ENCODE measurements at places on chromosomes 7 and 10. TPM values are rescaled to one million over a fixed set of nuclear protein-coding genes. Genes with fewer than 3 reads are reported as not detected.

- no peaks in the 10 kb centered on the region for H3K36me3 ChIP-seq
- H3K27me3 ChIP-seq, result no peaks in the 10 kb centered on the region
- peaks cover 6% of the 10 kb centered on the region for H3K4me1 ChIP-seq
- H3K27ac ChIP-seq, result no peak overlapping the region
Measured at GRCh38 chr7:111358915-111359314, 203.4 kb downstream of the IMMP2L start.

FBXL13 gene
- total RNA-seq, result 1.6 TPM

GRCh38 chr10:14476006-14476405 is 145.3 kb upstream of the FRMD4A start:
- H3K27me3 ChIP-seq, result no peaks in the 10 kb centered on the region
- no peak overlapping the region for H3K27ac ChIP-seq
- no peak overlapping the region for H3K4me3 ChIP-seq
- peaks cover 7% of the 10 kb centered on the region for H3K4me1 ChIP-seq

DNA sequence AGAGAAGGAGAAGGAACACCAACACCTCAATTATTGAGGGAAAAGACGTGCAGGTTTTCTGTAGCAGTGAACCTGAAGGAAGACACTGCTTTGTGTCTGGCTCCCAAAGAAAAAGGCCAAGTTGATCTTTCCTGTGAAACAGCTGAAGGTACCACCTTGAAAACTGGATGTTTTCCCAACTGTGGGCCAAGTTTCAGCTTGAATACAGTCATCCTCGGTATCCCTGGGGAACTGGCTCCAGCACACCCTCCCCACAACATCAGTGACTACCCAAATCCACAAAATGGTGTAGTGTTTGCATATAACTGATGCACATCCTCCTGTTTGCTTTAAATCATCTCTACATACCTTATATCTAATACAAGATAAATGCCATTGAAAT is 297.0 kb upstream of the PITRM1 start:
- H3K4me3 ChIP-seq, result no peak overlapping the region
- peaks cover 56% of the 10 kb centered on the region for H3K4me1 ChIP-seq
- no peak for DNase-seq
- H3K36me3 ChIP-seq, result no peaks in the 10 kb centered on the region
- peak overlapping the region; percentile 83 for H3K27ac ChIP-seq
- H3K27me3 ChIP-seq, result no peaks in the 10 kb centered on the region

DNA sequence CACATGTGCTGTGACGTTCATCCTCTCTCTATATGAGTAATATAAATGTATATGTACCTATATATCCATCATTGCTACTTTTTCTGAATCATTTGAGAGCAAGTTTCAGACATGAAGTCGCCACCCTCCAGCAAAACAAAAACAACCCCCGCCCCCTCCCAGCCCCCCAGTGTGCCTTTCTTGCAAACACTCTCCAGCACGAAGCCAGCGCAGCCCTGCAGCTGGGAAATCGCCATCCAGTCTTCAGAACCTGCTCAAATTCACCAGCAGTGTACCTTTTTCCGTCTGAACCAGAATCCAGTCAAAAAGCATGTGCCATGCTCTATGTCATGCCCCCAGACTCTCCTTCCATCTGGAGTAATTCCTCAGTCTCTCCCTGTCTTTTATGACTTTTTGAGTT is 135.8 kb downstream of the TACC2 start:
- no peaks in the 10 kb centered on the region for H3K27me3 ChIP-seq
- H3K36me3 ChIP-seq, result peaks cover 13% of the 10 kb centered on the region
- peaks cover 67% of the 10 kb centered on the region for H3K4me1 ChIP-seq
- no peak for DNase-seq

DNA sequence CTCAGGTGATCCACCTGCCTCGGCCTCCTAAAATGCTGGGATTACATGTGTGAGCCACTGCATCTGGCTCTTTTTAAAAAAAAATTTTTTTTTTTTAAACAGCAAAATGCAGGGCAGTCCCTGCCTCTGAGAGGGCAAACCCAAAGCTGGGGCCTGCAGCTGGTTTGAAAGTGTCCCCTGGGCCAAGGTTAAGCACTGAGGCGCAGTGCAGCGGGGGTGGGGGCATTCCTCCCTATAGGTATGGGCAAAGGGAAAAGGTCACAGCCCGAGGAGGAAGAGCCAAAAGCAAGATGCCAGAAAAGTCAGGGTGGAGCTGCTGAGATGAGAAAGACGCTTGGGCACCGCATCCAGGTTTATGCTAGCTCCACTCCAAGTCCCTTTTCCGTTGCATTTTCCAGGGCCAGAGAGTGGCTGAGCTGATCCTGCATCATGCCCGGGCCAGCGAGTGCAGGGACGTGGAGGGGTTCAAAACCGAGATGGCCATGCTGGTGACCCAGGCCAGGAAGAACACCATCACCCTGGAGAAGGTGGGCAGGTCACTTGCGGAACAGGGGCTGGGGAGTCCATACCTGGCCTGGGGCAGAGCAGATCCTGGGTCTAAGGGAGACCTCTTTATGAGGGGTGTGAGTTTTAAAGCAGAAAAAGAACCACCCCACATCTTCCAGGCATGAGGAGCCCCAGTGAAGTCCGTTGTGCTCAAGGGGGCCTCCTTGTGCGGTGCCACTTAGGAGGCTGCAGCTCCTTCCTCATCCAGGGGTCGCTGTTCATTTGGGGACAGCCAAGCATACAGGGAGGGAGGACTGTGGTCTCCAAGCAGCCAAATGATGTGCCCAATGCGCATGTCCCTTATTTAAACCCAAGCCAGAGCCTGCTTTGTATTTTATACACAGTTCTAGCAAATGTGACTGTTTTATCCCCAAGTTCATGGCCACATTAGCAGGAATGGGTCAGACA is 7.0 kb upstream of the NDUFB2 start:
- DNase-seq, result no peak
- H3K36me3 ChIP-seq, result peaks cover 38% of the 10 kb centered on the region
- no peaks in the 10 kb centered on the region for H3K27me3 ChIP-seq
- no peak overlapping the region for H3K4me3 ChIP-seq
- H3K27ac ChIP-seq, result no peak overlapping the region
- H3K4me1 ChIP-seq, result no peaks in the 10 kb centered on the region

DNA sequence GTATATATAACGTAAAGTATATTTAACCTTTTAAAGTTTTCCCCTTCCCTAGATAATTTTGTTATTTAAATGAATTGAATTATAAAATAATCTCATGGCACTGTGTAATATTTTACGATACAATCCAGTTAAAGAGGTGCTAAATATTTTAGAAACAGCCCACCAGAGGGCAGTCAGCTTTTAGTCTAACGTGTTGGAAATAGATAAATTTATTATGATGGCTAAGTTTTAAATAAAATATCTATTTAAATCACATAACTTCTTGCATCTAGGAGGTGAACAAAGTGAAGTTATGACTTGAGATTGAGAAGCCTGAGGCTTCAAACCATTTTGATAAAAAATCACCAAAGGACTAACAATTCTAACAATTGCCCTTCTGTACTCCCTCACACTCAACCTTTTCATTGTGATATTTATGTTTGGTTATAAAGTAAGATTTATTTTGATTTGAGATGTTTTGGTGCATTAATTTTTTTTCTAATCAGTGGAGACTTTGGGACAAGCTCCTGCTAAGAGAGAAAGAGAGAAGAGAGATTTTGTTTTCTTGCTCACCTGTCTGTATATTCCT is 171.5 kb upstream of the SP4 start:
- H3K4me1 ChIP-seq, result no peaks in the 10 kb centered on the region
- DNase-seq, result no peak
- no peak overlapping the region for H3K4me3 ChIP-seq
- H3K36me3 ChIP-seq, result no peaks in the 10 kb centered on the region
- H3K27ac ChIP-seq, result no peak overlapping the region

GRCh38 chr7:139568346-139568675 is 44.8 kb downstream of the CLEC2L start:
- H3K36me3 ChIP-seq, result peaks cover 27% of the 10 kb centered on the region
- DNase-seq, result no peak
- H3K4me3 ChIP-seq, result no peak overlapping the region
- no peak overlapping the region for H3K27ac ChIP-seq
- H3K4me1 ChIP-seq, result no peaks in the 10 kb centered on the region
